ENCODE measurements at places on chromosomes 4 and X.

DNA sequence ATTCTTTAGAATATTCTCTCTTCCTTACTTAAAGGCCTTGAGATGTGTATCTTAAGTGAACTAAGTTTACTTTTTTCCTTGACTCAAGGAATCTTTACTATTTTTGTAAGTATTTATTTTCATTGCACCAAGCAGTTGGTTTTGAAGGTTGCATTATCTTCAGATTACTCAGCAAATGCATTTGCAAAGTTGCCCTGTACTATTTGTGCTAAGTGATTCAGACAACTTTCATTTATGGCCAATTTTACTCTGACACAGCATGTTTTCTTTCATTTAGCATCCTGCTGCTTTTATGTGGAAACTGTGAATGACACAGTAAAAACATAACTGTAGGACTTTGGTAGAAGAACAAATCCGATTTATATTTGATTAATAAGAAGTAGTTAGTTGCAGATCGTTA is 191.0 kb downstream of the CCSER1 start:
- DNase-seq, result no peak

DNA sequence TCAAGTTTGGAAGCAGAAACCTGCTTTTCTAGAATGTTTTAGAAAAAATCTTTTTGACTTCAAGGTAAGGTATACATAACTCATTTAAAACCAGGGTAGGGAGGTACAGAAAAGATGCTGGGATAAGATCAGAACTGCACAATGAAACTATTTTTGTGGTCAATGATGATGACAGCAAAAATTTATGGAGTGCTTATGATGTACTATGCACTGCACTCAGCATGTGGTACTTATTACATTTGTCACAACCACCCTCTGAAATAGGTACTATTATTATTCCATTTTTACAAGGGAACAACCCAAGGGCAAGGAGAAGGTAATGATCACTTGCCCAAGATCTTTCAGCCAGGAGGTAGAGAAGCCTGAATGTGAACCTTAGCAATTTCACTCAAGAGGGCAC is 8.0 kb downstream of the GPM6B start:
- DNase-seq, result no peak

DNA sequence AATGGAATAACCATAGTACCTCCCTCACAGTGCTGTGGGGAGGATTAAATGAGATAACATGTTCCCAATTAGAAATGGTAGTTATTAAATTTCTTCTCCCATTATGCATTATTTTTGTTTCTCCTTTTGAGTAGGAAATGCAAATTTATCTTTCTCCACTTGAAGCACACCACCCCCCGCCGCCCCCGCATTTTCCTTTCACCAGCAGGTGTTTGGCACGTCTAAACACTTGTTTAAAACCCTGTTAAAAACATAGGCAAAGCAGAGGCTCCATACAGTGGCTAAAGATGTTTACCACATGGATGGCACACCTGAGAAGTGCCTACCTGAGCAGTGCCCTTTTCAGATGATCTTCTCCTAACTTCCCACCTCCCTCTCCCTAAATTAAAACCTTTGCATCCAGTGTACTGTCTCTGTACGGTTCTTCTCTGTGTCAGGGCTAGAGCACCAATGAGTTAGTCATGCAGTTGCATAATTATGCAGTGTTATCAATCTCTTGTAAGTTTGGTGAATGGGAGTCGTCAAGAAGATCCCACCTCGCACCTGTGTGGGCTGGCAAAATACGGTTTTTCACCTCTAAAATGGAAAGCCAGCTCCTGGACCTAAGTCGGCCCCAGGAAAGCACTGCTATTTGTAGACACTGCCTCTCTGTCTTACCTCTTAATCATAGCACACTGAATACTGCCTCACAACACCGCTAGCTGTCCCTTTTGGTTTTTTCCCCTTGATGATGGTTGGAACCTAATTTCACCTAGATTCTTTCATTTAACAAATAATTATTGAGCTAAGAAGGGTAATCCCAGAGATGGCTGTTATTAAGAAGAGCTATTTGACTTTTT is 122.0 kb downstream of the CT47B1 start:
- DNase-seq, result no peak

GRCh38 chr4:177185151-177185550 is 124.5 kb upstream of the NEIL3 start:
- no peak for DNase-seq

- no peak for DNase-seq
Measured at GRCh38 chr4:98630737-98631454, 27.5 kb downstream of the TSPAN5 start.

DNA sequence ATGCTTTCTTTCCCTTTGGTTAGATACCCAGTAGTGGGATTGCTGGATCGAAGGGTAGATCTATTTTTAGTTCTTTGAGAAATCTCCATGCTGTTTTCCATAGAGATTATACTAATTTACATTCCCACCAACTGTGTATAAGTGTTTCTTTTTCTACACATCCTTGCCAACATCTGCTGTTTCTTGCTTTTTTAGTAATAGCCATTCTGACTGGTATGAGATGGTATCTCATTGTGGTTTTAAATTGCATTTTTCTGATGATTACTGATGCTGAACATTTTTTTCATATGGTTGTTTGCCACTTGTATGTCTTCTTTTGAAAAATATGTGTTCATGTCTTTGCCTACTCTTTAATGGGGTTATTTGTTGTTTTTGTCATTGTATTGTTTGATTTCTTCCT is 6.6 kb upstream of the AGA start:
- no peak for DNase-seq

GRCh38 chrX:134801267-134801666 is 143.0 kb upstream of the PLAC1 start:
- no peak for DNase-seq

DNA sequence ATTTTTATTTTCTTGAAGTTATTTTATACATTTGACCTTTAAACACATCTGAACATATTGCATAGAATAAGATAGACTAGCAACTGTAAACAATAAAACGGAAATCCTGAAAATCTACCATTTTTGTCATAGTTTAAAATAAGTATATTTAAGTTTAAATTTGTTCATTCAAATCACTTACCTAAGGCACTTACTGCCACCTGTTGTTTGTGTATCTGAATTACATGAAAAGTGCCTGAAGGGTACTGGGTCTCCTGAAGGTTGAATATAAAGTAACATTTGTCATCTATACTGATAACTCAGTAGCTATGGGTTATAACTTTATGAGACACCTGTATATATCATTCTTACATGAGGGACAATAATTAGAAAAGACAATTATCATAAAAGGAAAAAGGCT is 38.6 kb downstream of the TRPC5 start:
- no peak for DNase-seq

DNA sequence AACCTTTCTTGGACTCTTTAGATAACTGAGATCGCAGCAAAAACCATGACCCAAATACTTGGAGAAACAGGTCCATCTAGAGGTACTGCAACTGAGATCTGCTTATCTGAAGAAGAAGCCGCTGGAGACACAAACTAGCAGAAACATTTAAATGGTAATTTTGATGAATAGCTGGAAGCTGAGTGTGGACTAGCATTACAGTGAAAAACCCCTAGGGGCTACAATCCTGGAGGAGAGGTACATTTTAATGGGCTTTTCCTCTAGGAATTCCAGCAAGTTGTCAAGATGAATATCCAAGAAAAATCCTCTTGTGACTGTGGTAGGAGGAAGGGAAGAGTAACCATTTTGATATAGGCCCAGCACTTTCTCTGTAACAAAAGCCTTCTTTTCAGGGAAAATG is 592.5 kb upstream of the GRIA3 start:
- no peak for DNase-seq

DNA sequence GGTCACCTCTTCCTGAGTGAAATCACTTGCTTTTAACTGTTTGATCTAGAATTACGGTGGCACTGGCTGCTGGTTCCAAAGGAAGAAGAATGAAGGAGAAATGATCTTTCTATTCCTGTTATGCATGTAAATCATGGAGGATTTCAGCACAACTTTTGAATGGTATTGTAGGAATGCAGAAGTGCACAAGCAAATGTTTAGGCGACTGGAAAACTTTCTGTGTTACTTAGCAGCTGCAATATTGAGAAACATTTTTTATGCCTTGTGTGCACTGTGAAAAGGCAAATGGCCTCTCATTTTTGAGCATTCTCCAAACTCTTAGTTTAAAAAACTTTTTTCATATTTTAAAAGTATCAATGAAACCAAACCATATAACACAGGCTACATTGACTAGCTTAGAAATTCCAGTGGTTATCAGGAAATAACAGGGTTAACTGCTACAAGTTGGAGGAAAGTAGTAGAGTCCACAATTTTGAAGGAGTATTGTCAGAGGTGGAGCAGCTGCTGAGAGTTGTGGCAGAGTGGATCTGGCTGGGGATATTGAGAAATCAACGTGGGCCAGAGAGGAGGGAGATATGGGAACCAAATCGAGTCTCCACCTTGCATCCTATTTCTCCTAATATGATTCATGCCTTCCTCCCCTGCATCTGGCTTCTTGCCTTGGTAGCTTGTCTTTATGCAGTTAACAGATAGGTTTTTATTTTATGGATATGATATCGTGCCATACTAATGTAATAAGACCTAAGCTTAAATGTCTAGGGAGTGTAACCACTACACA is 32.0 kb upstream of the FHL1 start:
- no peak for DNase-seq

- DNase-seq, result no peak
Measured at GRCh38 chr4:8932884-8933283, 61.2 kb upstream of the HMX1 start.

GRCh38 chrX:45807572-45808425 is 607.1 kb upstream of the DIPK2B start:
- DNase-seq, result no peak

DNA sequence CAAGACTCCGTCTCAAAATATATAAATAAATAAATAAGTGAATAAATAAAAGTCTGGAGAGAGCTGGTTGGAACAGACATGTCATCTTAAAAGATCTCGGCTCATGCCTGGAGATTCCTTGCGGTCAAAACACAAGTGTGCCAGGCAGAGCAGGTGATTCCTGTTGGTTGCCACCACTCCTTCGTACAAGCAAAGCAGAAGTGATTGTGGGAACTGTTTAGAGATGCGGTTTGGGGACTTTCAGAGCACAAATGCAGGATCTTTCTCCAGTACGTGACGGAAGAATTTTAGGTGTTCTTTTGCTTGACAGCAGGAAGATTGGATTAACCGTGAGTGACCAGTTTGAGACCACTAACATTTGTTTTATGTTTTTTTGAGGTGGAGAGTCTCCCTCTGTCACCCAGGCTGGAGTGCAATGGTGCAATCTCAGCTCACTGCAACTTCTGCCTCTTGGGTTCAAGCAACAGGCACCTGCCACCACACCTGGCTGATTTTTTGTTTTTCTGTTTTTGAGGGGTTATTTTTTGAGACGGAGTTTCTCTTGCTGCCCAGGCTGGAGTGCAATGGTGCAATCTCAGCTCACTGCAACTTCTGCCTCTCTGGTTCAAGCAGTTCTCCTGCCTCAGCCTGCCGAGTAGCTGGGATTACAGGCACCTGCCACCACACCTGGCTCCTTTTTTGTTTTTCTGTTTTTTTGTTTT is 2.8 kb upstream of the CRLF2 start:
- no peak for DNase-seq

DNA sequence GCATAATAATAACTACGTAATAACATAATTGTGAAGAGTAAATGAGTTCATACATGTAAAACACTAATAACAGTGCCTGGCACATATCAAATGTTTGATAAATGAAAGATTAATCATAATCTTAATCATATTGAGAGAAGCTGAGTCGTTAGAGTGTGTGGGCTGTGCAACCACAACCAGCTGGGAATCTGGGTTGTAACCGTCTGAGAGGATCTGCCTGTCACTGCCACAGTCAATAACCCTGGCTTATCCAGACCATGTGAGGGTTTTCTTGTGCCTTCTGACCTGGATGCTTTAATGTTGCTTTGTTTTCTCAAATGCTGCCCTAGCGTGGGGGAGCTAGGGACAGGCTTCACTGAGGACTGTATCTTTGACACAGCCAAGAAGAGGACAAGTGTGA is 73.9 kb downstream of the TRPC5 start:
- no peak for DNase-seq

- DNase-seq, result no peak
Measured at GRCh38 chrX:150958177-150958576, 25.0 kb upstream of the HMGB3 start.

GRCh38 chr4:94457692-94458106 is 6.0 kb downstream of the PDLIM5 start:
- DNase-seq, result no peak

All from occipital lobe (tissue), 3 donors.